ENCODE measurements at places on chromosomes 3 and 15.
A peak's percentile ranks its signal among the peaks of the same experiment; 100 is the strongest.

DNA sequence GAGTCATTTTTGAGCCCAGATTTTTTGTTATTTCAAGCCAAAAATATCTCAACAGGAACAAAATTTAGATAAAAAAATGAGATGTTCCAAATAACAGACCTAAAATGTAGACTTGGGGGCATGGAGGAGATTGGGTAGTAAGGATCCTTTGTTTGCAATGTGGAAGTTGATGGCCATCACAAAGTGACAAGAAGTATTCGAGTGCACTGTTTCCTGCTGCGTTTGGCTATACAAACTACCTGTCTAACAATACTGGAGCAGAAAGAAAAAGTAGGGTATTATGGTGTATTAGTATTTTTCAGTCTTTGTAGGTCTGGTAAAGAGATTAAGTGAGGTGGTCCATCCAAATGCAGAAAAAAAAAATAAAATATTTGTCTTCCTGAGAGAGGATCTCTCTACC is 284.2 kb downstream of the C3orf38 start:
- no peak for DNase-seq

DNA sequence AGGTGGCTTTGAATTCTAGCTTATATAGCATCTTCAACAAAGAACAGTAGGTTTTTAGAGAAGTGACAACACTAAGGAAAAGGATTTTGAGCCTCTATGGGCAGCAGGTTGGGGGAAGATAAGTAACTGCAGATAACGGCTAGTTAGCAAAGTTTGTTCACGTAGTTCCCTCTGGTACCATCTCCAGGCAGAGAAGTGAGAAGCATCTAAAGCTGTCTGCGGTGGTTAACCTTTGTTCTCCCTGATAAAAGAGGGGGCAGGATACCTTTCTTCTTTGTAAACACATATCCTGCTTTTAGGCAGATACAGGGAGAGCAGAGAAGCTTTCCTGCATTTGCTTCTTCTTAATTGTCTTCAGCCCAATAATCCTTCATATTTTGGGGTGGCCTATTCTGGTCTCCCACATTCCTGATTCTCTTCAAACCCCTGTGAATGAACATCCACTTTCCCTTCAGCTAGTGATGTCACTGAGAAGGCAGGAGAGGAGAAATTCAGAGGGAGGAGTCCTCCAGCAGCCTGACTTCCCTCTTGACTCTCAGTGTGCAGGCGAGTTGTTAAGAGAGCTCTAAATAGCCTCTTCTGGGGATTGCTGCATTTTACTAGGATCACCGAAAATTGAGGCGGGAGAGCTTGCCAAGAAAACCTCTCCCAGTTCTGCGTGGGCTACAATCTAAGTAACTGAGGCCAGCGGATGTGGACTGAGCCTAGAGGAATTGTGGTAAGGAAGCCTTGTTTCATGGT is 393.7 kb upstream of the C2CD4B start:
- peak; percentile 41 for DNase-seq

GRCh38 chr3:64000453-64001055 is 22.7 kb downstream of the PSMD6 start:
- DNase-seq: no peak

- DNase-seq: peak; percentile 12
Measured at GRCh38 chr3:78497767-78498166, 1270.0 kb downstream of the ROBO1 start.

GRCh38 chr3:167406876-167407492 is 26.9 kb upstream of the ZBBX start:
- peak; percentile 42 for DNase-seq

GRCh38 chr15:68537506-68537905 is 41.3 kb upstream of the CORO2B start:
- DNase-seq: no peak

- no peak for DNase-seq
Measured at GRCh38 chr15:92981333-92981732, 81.2 kb downstream of the CHD2 start.

DNA sequence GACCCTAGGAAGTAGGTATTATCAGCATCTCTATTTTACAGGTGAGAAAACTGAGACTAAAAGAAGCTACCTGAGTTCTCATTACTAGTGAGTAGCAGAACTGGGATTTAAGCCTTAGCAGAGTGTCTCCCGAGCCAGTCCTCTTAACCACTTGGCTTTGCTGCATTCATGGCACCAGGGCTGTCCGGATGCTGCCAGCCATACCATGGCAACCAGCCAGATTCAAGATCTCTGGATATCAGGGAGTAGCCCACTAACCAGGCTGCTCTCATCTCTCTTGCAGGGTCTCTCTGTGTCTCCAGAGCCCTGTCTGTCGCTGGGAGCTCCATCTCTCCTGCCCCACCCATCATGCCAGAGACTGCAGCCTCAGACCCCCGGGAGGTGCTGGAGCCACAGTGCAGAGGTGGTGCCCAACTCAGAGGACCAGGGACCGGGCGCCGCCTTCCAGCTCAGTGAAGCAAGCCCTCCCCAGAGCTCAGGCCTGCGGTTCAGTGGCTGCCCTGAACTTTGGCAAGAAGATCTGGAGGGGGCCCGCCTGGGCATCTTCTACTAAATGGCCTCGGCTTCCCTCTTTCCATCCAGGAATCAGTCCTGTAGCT is 1.7 kb downstream of the MESP2 start:
- DNase-seq: no peak

DNA sequence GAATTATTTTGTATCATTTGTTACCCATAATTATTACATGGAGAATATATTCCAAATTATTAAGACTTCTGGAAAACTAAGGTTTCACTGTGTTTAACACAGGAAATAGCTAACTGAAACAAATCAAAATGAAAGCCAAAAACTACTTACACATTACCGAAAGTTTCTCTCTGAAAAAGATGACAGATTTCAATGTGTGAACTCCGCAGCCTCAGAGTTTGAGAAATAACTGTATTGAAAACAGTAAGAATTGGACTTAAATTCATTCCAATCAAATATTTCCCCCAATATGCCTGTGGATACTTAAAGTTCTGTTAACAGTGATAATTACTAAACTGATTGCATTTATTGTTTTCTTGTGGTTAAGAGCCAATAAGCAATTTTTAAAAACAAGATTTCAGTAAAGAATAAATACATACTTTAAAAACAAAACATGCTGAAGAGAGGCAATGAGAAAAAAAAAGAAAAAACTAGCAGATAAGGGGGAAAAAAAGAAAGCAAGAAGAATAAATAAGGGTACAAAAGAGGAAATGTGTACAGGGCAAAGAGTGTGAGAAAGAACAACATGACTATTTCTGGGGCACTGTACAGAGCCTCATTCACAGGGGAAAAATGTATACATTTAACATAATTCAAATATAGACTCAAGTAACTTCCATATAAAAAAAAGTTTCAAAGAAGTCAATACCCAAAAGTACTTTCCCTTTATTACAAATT is 30.7 kb downstream of the DENND4A start:
- no peak for DNase-seq

- no peak for DNase-seq
Measured at GRCh38 chr15:31197497-31198414, 96.2 kb upstream of the TRPM1 start.

GRCh38 chr3:54819946-54820345 is 107.9 kb downstream of the LRTM1 start:
- DNase-seq: peak; percentile 76

GRCh38 chr15:89482139-89482538 is 14.2 kb downstream of the RHCG start:
- DNase-seq: no peak

DNA sequence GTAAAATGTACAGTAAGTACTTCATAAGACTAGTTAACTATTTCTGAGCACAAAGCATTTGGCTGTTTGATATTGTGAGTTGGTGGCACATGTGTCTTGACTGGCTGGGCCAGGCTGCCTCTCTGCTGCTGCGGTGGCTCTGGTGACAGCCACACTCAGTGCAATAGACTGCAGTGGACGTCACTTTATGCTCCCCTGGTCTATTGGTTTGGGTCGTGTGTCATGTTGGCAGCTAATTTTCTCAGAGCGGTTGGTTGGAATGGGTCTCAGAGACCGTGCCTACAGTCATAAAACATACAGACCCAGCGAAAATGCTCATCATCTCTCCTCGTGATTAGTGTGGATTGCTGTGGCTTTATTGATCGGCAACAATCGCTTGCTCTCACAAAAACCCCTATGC is 71.3 kb downstream of the SV2B start:
- no peak for DNase-seq

GRCh38 chr3:30587904-30588303 is 18.5 kb upstream of the TGFBR2 start:
- no peak for DNase-seq

- DNase-seq: peak; percentile 76
Measured at GRCh38 chr15:96345560-96346399, 15.3 kb downstream of the NR2F2 start.

- no peak for DNase-seq
Measured at GRCh38 chr15:100717596-100717995, 115.2 kb downstream of the ASB7 start.

- peak; percentile 64 for DNase-seq
Measured at GRCh38 chr3:181700168-181701087, 11.3 kb upstream of the SOX2 start.

DNA sequence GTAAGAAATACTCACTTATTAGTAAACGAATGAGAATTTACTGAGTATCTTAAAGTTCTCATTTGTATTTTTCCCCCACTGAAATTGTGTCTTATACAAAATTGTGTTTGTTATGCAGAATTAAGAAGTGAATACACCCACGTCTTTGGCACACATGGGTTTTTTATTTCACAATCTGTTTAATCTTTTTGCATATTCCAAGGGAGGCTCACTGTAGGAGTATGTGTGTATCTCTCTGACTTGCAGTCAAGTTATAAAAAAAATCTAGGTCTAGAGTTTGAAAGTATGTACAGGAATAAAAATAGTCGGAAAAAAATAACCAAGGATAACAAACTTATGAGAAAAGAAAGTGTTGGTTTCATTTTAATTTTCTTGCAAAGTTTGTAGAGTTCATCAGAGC is 255.2 kb downstream of the PDCD6IP start:
- DNase-seq: no peak

DNA sequence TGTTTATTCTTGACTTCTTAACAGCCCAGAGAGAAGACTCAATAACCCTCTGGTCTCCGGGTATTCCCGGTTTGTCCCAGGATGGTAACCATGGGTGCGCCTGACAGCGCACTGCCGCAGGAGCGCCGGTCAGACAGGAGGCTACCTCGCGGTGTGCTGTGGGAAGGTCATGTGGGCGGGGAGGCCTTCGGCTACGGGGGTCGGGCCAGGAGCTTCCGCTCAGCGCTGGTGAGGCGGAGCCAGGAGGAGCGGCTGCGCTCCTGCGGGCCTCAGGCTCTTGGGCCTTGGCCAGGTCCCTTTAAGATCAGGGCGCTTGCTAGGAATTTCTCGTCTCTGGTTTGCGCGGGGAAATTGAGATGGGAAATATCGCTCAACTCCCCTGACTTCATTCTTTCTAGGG is 182.3 kb upstream of the NDN start:
- DNase-seq: no peak

Data from fibroblast of skin of right quadriceps (primary cell).